ENCODE measurements at places on chromosomes 6 and 20.
A peak's percentile ranks its signal among the peaks of the same experiment; 100 is the strongest.

DNA sequence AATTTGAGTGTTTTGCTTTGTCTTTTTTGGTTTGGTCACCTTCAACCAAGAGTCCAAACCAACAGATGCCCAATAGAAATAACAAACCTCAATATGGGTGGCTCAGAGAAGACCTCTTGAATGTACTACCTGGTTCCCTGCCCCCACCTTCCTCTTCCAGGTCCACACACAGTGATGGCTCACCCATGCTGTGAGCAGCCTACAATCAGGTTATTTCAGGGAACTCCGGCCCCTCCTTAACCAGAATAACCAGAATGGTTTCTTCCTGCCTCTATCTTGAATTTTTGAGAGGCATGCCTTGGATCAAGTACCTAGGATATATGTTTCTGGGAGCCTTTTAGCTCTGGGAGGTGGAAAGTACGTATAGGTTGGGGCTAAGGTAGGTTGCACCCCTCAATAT is 327.1 kb upstream of the PRDM1 start:
- no peak for DNase-seq

- no peak for DNase-seq
These were observed 51.9 kb downstream of the KIZ start for GRCh38 chr20:21177767-21178166.

DNA sequence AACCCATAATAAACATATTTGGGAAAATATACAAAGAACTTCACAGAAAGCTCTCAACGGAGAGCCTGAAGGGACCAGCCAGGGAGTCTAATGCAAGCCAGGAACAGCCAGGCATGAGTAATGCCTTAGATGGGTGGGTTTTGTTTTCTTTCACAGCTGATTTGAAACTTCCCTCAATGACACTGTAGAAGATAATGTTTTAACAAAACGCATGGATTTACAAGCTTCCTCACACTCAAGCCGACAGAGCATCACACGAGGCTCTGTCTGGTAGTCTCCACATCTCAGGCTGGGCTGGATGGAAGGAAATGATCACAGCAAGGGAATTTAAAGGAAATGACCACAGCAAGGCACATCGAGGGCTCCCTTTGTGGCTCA is 113.9 kb downstream of the GMPR start:
- DNase-seq: no peak

- no peak for DNase-seq
These were observed 82.9 kb upstream of the TSHZ2 start for GRCh38 chr20:52889225-52889624.

DNA sequence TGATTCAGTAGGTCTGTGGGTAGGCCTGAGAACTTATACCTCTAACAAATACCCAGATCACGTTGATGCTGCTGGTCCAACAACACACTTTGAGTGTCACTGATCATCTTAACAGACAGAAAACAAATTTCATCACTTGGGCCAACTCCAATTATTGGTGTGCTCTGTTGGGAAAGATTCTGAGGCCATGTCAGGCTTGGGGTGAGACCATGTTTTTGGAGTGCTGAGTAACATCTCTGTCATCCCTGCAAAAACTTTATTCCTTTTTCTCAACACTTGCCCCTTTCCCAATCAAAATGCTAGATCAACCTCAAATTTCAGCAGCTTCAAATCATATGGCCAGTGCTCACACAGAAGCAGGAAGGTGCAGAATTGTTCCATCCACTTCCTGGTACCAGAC is 108.8 kb upstream of the TENT5A start:
- no peak for DNase-seq

DNA sequence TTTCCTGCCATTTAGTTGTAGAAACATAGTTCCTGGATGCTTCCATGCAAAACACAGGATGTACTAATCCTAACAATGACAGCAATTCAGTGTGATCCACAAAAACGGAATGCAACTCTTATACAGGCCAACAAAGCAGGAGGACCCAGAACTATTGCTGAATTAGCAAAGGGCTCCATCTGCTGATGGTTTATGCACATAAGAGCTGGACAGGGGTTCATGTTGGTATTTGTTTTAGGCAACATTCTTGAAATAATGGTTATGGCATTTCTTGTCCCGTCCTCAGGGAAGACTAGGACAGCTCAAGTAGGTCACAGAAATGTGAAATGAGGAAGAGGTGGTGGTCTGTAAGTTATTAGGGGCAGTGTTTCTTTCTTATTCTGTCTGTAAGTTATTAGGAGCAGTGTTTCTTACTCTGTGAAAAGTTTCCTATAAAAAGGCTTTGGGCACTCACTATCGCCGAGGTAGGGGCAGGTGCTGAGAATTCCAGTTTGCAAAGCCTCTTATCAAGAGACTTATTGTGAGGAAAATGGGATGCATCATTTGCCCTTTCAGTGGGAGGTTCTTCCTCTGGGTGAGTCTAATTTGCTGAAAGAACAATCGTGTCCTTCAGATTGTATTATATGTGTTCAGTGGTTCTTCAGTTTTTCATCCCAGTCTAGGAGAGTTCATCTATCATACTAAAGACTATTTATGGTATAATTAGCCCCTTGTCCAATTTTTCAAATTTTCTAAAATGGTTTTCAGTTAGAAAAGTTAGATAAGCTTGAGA is 171.1 kb downstream of the MCHR2 start:
- DNase-seq: no peak

DNA sequence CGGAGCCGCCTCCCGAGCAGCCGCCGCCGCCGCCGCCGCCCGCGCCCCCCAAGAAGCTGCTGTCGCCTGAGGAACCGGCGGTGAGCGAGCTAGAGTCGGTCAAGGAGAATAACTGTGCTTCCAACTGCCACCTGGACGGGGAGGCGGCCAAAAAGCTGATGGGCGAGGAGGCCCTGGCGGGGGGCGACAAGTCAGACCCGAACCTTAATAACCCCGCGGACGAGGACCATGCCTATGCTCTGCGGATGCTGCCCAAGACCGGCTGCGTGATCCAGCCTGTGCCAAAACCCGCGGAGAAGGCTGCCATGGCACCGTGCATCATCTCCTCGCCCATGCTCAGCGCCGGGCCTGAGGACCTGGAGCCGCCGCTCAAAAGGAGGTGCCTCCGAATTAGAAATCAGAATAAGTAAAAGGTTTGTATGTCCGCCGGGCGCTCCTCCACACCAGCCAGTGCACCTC is 145.2 kb downstream of the SOBP start:
- DNase-seq: no peak

DNA sequence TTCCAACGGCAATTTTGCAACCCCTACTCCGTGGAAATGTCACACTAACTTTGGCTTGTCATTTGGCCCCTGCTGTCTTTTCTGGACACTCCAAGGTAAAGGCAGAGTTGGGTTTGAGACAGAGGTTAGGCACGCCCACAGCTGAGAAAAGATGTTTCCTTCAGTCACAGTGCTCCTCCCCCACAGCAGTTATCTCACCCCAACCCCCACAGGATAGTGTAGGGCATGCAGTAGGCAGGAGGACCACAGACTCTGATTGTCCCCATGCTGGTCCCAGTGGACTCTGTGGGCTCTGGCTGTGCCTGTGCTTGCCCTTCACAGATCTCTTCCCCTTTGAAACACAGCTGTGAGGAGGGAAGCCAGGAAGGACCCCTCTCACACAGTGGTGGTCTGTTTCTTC is 124.0 kb upstream of the CARMIL1 start:
- no peak for DNase-seq

- DNase-seq: no peak
These were observed 55.8 kb upstream of the MTRF1L start for GRCh38 chr6:153058291-153058690.

- DNase-seq: no peak
These were observed 176.7 kb downstream of the CLIC5 start for GRCh38 chr6:45838996-45839395.

DNA sequence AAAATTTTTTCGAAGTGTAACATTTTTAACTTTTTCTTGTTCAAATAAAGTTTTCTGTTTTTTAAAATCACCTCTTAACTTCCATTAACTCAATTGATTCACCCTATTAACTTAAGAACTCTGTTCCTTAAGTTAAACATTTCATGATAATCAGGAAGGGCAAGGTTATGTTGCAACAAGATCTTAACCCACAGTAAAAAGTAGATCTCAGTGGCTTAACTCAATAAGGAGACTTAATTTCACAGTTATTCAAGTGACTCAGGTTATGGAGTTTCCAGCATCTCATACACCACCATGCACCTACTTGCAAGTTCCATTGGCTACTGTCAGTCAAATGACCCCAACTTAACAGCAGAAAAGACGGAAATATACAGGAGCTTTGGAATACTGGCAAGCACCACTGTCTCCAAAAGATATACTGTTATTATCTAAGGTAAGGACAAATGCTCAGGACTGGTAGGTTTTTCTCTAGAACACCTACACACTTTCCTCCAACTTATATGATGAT is 11.2 kb downstream of the HLA-DQB1 start:
- no peak for DNase-seq

DNA sequence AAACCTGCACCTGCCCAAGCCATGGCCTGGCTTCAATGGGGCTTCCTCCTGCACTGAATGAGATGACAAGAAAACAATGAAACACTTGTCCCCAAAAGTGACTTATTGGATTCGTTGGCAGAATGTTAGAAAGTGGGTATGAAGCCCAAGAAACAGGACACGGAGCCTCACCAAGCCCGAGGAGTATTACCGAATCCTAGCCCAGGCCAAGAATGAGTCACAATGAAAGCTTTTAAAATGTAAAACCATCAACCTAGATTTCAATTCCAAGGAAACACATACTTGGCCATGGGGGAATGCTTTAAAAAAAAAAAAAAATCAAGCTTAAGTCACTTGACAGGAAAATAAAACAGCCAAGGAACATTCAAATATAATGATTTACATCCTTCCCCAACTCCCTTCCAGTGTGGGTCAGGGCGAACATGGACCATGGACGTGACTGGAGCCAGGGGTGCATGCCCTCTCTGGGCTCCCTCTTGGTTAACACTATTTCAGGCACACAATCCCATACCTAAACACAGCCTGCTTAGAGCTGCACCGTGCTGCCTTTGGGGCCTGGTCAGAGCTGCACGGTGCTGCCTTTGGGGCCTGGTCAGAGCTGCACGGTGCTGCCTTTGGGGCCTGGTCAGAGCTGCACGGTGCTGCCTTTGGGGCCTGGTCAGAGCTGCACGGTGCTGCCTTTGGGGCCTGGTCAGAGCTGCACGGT is 3.1 kb upstream of the STX16 start:
- DNase-seq: no peak

DNA sequence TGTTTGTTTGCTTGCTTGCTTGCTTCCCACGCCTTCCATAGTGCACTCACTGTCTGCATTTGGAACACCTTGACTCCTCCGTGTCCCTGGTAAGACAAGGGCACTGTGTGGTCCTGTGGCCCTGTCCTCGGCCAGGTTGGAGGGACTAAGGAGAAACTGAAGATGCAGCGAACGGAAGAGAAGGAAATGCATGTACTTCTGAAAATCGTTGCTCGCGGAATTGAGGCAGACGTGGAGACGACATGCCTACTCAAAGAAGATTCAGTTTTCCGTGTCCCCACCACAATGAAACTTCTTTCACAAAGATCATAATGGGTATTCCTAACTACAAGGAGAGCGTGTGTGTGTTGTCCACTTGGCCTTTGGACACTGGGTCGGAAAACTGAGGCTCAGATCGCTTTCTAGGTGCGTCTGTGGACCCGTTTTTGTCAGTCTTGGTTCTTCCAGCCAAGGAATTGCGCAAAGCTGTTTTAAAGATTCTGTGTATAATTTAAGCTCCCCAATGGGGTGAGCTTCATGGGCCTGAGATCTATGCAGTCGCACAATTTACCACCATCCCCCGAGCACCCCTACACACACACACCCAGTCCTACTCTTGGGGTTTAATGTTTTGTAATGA is 120.4 kb upstream of the ZNF184 start:
- DNase-seq: peak; percentile 17

- DNase-seq: no peak
These were observed 42.1 kb upstream of the SRPK1 start for GRCh38 chr6:35962779-35963560.

Measured in HL-60 (cell line).